ENCODE measurements at places on chromosomes 6 and 20.

- no peak for DNase-seq
Measured at GRCh38 chr6:138017166-138017757, 90.0 kb downstream of the PERP start.

DNA sequence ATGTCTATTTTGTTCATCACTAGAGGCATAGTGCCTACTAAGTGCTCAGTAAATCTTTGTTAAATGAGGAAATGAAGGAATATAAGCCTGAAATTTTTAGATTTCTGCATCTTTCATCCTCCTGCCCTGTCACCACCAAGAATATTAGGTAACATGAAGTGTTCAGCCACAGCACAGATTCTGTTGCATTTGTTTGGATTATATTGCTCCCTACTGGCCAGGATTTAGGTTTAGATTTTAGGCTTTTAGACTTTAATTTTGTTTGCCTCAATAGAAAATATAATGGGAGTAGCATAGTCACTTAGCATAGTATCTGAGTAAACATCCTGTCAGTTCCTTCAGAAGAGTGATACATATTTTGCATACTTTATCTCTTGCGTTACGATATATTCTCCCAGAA, 14.2 kb downstream of the FARS2 start:
- no peak for DNase-seq

DNA sequence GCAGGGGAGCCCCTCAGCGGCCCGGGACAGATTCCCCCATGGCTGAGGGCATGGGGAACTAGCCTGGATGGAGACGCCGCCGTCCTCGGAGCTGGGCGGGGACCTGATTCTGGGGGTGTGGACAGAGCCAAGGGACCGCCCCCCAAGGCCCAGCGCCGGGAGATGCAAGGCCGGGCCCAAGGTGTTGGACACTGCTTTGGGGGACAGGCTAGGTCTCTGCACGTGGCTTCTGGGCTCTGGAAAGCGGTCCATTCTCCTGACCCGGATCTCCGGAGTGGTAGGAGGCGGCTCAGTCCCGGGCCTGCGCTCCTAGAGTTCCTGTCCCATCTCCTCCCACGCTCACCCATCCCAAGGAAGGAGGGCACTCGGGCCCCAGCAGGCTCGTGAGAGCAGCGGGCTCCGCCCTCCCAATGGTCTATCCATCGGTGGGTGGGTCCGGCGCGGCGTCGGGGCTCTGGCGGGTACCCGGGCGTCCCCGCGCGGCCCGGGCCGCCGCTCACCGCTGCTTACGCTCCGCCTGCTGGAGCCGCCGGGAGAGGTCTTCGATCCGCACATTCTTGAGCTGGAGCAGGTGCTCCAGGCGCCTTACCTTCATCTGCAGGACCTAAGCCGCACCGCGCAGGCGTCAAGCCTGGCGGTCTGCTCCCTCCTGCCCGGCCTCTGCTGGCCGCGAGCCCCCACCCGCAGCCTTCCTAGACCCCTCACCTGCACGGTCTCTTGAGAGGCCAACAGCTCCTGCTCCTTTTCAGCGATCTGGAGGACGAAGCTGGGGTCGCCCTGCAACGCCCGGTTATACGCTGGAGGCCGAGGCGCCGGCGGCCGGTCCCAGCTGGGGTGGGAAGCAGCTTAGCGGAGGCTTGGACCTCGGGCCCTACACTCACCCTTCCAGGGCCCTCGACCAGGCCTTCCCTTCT, 3.3 kb downstream of the SPEF1 start:
- no peak for DNase-seq

DNA sequence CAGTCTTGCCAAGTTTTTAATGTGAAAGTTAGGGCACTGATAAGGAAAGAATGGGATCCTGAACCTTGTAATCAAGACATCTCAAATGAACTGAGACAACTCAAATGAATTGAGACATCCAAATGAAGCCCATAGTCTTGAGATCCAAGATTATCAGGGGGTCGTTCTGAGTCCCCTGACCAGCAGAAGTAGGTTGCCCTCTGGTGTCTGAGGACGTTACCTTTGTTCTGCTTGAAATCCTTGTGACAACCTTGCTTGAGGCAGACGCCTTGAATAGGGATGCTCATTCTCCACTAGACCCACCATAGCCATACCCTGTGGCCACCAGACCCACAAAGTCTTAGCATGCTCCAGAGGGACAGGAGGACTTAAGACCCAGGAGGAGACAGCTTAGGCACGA, 37.7 kb downstream of the ZBTB9 start:
- no peak for DNase-seq

GRCh38 chr6:27111743-27112142, 135.8 kb upstream of the PRSS16 start:
- DNase-seq: no peak

GRCh38 chr20:1392443-1392692, 486 bp downstream of the FKBP1A start:
- DNase-seq: no peak

DNA sequence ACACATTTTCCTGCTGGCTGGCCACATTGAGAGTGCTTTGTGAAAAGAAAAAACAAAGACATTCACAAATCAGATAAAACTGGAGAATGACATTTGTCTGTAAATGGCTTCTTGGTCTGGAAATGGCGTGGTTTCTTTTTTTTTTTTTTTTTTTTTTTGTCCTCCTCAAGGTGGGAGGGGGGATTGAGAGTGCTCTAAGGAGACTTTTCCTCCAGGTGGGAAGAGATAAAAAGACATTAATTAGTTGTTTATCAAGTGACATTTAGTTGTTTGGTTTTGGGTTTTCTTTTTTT, 40.4 kb downstream of the GNAS start:
- DNase-seq: no peak

GRCh38 chr6:43934183-43934802, 164.3 kb downstream of the VEGFA start:
- DNase-seq: no peak

DNA sequence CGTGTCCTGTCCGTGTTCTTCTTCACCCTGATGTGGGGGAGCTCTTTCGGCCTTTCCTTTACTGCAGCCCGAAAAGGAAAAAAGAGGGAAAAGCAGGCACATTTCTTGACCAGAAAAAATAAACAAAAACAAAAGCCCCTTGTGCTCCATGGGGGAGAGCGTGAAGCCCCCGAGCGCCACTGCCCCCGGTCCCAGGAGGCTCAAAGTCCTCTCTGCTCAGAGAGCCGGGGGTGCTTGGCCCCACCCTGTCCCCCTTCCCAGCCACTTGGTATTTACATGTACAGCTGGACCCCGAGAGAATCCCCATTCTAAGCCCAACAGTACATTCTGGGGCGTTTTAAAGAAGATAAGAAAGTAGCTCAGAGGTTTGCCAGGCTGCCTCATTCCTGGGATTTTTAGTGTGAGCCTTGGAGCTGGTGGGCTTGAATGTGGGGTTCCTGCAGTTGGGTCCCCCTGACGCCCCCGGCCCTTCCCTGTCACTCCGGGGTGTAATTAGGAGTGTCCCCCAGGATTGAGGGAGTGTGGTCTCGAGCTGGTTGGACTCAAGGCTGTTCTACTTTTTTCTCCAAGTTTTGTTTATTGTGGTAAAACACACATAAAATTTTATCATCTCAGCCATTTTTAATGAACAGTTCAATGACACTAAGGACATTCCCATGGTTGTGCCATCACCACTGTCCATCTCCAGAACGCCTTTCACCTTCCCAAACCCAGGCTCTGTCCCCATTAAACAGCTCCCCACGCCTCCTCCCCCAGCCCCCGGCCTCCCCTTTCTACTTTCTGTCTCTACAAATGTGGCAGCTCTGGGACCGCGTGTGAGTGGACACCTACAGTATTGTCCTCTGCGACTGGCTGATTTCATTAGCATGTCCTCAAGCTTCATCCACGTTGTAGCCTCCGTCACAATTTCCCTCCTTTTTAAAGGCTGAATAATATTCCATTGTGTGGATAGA, 55.7 kb upstream of the BHLHE23 start:
- no peak for DNase-seq

DNA sequence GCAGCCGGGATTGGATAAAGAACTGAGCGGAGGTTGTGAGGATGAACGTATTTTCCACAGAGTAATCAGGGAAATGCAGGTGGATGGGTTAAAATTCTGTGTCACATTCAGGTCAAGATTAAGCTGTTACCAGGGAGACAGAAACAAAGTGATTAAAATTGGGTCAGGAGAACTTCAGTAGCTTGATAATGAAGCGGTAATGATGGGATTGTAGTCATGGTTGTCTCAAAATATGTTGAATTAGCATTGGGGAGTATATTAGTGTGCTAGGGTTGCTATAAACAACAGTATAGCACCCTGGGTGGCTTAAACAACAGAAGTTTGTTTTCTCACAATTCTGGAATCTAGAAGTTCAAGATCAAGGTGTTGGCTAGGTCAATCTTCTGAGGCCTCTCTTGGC, 155.5 kb downstream of the GJA1 start:
- DNase-seq: no peak

DNA sequence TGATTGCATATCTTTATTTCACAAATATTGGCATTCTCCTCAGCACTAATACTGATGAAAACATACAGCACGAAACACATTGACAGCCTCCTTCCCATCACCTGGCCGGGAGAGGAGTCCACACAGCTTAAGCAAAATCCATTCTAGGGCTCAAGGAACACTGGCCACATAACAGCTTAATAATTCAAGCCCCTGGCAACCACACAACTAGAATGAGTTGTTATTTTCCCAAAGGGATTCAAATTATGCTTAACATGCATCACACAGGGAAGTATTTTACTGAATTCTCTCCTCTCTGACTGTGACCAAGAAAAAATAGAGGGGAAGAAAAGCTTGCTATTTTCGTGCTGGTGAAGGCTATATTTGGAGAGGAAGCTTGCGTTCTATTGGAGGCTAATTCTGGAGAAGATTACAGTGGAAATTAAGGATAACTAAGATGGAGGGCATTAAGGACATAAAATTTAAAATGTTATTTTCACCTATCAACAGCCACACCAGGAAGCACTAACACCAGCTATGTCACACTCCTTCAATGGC, 198.5 kb downstream of the ADGRG6 start:
- no peak for DNase-seq

- DNase-seq: peak; percentile 15
Measured at GRCh38 chr20:59933296-59933848, at the start of gene SYCP2. Gene SYCP2 (minus strand): TSS chr20:59933637. CDS start chr20:59922413, 11,224 bp downstream.

DNA sequence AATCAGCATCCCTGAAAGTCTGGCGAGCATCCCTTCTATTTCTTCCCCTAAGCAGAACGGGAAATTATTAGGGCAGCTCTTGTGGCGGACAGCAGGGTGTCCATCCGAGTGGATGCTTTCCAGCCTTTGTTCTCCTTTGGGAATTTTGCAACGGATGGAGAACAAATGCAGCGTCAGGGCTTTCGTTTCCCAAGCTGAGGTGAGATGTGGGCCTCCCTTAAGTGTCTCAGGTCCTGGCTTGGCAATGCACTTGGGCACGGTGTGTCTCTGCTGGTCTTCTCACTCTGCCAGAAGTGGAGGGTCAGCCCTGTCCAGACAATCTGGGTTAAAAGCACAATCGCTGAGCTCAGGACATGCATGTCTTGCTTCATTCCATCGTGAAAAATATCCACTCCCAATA, 43.5 kb downstream of the FOXA2 start:
- no peak for DNase-seq

- DNase-seq: no peak
Measured at GRCh38 chr6:137928286-137928685, 61.2 kb downstream of the TNFAIP3 start.

- no peak for DNase-seq
Measured at GRCh38 chr20:3129094-3129493, 30.6 kb downstream of the FASTKD5 start.

DNA sequence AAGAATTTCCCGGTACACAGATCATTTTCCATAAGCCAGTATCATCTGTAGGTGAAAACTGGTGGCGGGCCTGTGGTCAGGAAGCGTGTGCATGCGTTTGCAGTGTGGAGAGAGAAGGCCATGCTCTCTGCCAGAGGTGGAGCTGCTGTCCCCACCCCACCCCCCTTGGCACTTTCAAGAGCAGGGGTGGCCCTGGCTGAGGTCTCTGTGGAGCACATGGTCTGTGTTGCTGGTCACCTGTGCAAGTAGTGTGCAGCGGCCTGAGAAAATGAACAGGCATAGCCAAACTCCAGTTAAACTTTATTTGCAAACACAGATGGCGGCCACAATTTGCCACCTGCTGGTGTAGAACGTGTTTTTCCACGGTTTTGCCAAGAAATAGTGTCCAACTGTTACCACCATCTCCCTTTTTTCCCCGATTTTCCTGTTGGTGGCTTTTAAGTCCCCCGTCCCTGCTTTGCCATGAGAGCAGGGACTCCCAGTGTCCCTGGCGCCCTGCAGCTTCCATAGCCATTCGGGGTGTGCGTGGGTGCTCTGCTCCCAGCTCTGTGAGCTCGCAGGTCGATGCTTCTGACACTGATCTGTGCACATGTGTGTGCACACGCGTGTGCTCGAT, 2.5 kb downstream of the ADRM1 start:
- no peak for DNase-seq

- no peak for DNase-seq
Measured at GRCh38 chr6:52573295-52573694, 3.6 kb downstream of the TRAM2 start.

GRCh38 chr20:48789185-48789668, 38.6 kb downstream of the PREX1 start:
- DNase-seq: no peak

DNA sequence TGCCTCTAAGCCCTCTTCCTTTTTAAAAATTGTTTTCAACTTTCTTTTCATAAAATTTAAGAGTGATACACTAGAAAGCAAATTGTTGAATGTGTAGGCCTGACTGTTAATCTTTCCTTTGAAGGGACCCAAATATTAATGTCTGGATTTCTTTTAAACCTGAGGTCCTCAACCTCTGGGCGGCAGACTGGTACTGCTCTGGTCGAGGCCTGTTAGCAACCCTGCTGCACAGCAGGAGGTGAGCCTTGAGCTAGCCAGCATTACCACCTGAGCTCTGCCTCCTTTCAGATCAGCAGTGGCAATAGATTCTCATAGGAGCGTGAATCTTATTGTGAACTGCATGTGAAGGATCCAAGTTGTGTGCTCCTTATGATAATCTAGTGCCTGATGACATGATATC, 191.2 kb downstream of the MANEA start:
- no peak for DNase-seq

- DNase-seq: no peak
Measured at GRCh38 chr6:145235207-145235606, 500.1 kb downstream of the EPM2A start.

DNA sequence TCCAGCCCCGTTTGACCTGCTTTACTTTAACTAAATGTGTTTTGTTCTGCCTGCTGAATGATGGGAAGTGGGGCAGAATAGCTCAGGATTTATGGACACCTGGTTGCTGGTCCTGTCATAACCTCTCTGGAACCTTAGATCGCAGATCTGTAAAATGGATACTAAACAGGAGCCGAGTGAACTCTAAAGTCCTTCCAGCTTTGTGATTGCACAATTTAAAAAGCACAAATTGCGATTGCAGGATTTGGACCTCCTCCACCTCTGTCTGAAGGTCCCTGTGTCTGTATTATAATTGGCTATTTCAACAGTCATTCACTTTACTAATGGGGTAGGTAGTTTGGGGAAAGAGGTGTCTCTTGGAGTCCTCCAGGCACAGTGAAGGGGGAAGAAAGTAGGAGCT, 220.4 kb downstream of the LY86 start:
- no peak for DNase-seq

DNA sequence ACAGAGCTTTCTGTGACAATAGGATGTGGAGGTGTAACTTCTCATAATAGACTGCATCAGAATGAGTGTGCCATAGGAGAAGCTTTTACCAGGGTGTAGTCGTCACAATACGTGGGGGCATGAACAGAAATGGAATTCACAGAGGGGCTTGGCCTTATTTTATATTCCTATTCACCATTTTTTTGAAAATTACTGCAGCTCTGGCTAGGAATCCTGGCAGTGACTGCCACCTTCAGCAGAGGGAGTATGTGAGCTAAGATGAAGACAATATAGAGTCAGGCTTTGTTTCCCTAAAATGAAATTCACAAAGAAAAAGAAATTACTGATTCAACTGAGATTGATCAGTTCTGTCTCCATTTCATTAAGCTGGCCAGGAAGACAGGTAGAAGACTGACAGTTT, 13.9 kb downstream of the TOMM6 start:
- DNase-seq: no peak

GRCh38 chr6:128337619-128338018, 182.8 kb downstream of the PTPRK start:
- DNase-seq: no peak
